Osteocyte (in vitro differentiated cells): ENCODE measurements at places on chromosomes 2 and 18. TPM values are rescaled to one million over a fixed set of nuclear protein-coding genes. Genes with fewer than 3 reads are reported as not detected.

GRCh38 chr2:194587739-194588270 lies 1069.2 kb upstream of the SLC39A10 start:
- H3K27ac ChIP-seq, result no peak overlapping the region
- no peaks in the 10 kb centered on the region for H3K4me1 ChIP-seq
- no peak for DNase-seq
- H3K36me3 ChIP-seq, result no peaks in the 10 kb centered on the region

- DNase-seq, result peak; percentile 25
- no peak overlapping the region for H3K27ac ChIP-seq
- H3K27me3 ChIP-seq, result peaks cover 9% of the 10 kb centered on the region
- no peaks in the 10 kb centered on the region for H3K4me1 ChIP-seq
- no peak overlapping the region for H3K4me3 ChIP-seq
Observed at GRCh38 chr18:7303316-7304060, 72.6 kb downstream of the LRRC30 start.

Gene CDCA7
- total RNA-seq, result 5.1 and 7.1 TPM in 2 replicates

DNA sequence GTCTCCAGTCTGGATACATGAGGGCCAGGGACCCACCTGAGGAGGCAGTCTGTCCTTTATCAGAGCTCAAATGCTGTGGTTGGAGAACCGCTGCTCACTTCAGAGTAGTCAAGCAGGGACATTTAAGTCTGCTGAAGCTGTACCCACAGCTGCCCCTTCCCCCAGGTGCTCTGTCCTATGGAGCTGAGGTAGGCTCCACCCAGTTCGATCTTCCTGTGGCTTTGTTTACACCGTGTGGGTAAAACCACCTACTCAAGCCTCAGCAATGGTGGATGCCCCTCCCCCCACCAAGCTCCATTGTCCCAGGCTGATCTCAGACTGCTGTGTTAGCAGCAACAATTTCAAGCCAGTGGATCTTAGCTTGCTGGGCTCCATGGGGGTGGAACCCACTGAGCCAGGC lies 731.4 kb upstream of the HS6ST1 start:
- no peaks in the 10 kb centered on the region for H3K27me3 ChIP-seq
- no peaks in the 10 kb centered on the region for H3K36me3 ChIP-seq
- H3K4me3 ChIP-seq, result no peak overlapping the region
- no peaks in the 10 kb centered on the region for H3K4me1 ChIP-seq

Gene NEB
- 0.40 and 1.3 TPM in 2 replicates for total RNA-seq

- H3K27ac ChIP-seq, result no peak overlapping the region
- no peak for DNase-seq
- no peaks in the 10 kb centered on the region for H3K36me3 ChIP-seq
- no peaks in the 10 kb centered on the region for H3K27me3 ChIP-seq
- H3K4me1 ChIP-seq, result peaks cover 11% of the 10 kb centered on the region
Observed at GRCh38 chr2:149556452-149556851, 31.1 kb downstream of the MMADHC start.

DNA sequence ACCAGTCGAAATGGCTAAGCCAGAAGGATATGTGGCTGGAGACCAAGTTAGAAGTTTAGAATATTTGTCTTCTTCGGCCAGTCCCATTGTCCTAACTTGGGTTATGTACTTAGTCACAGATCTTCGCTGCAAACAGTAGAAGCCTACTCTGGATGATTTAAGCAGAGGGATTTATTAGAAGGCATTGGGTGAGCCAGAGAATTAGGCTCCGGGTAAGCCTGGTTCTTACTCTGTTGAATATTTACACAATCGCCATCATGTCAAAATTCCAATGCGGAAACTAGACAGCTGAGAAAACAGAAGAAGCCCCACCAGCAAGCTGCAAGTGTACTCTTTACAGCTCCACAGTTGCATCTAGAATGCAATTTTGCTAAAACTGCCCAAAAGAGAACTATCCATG lies 276.6 kb downstream of the CMPK2 start:
- no peaks in the 10 kb centered on the region for H3K4me1 ChIP-seq
- no peak for DNase-seq
- H3K27me3 ChIP-seq, result no peaks in the 10 kb centered on the region
- H3K36me3 ChIP-seq, result no peaks in the 10 kb centered on the region
- no peak overlapping the region for H3K27ac ChIP-seq
- H3K4me3 ChIP-seq, result no peak overlapping the region

- peaks cover 47% of the 10 kb centered on the region for H3K4me1 ChIP-seq
- DNase-seq, result peak; percentile 88
- no peaks in the 10 kb centered on the region for H3K36me3 ChIP-seq
- no peaks in the 10 kb centered on the region for H3K27me3 ChIP-seq
- H3K4me3 ChIP-seq, result peak overlapping the region; percentile 79
- H3K27ac ChIP-seq, result peak overlapping the region; percentile 20
Observed at GRCh38 chr2:218010140-218010983, 7.6 kb upstream of the TNS1 start.

DNA sequence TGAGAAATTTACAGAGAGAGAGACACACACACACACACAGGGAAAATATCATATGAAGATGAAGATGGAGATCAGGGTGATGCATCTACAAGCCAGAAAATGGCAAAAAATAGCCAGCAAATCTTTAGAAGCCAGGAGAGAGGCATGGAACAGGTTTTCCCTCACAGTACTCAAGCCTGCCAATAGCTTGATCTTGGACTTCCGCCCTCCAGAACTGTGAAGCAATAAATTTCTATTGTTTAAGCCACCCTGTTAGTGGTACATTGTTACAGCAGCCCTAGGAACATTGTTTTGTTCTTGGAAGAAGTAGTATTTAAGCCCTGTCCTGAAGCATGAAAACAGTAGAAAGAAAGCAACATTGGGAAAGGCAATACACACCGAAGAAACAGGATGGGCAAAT lies 292.0 kb upstream of the LRP1B start:
- no peak overlapping the region for H3K4me3 ChIP-seq
- H3K4me1 ChIP-seq, result peaks cover 14% of the 10 kb centered on the region
- H3K36me3 ChIP-seq, result no peaks in the 10 kb centered on the region
- no peaks in the 10 kb centered on the region for H3K27me3 ChIP-seq
- no peak overlapping the region for H3K27ac ChIP-seq
- no peak for DNase-seq

DNA sequence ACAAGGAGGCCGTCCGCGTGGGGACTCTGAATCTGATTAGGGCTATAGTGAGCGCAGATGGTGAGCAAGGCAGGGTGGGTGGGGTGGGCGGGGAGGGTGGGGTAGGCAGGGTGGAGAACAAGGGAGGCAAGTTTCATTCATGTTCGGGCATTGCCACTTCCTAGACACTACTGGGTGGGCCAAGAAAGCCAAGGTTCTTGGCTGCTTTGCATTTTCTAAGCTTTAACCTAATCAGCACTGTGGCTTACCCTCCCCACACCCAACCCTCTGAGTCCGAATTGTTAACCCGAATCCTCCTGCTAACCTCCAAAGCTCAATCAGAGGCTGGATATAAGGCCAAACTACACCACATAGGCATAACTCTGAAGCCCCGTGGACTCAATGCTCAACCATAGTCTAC lies 18.1 kb downstream of the MROH2A start:
- no peak overlapping the region for H3K27ac ChIP-seq
- H3K4me1 ChIP-seq, result no peaks in the 10 kb centered on the region
- DNase-seq, result no peak
- H3K4me3 ChIP-seq, result no peak overlapping the region
- peaks cover 3% of the 10 kb centered on the region for H3K27me3 ChIP-seq
- H3K36me3 ChIP-seq, result no peaks in the 10 kb centered on the region

GRCh38 chr18:26196605-26197004 lies 29.6 kb upstream of the TAF4B start:
- no peak overlapping the region for H3K27ac ChIP-seq
- no peak for DNase-seq
- H3K36me3 ChIP-seq, result no peaks in the 10 kb centered on the region
- no peak overlapping the region for H3K4me3 ChIP-seq
- H3K4me1 ChIP-seq, result no peaks in the 10 kb centered on the region

- no peak overlapping the region for H3K4me3 ChIP-seq
- peaks cover 34% of the 10 kb centered on the region for H3K4me1 ChIP-seq
- H3K27me3 ChIP-seq, result no peaks in the 10 kb centered on the region
- H3K36me3 ChIP-seq, result peaks cover 9% of the 10 kb centered on the region
- no peak for DNase-seq
Observed at GRCh38 chr2:152557273-152557888, 159.9 kb downstream of the PRPF40A start.

DNA sequence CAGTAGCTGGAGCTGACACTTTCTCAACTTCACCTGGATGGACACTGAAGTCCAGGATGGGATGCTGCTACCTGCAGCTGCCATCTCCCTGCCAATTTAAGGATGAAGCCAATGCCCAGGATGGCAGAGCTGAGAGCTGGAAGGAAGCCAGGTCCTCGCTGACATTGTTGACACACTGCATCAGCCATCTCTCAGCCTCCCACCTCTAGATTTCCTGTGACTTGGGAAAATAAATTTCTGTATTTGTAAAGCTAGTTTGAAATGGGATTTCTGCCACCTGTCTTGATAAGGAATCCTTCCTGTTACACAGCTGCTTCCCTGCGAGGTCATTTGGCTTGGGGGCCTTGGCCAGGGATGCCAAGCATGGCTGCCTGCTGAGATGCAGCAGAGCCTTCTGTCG lies 43.5 kb downstream of the KCTD1 start:
- no peak for DNase-seq
- peaks cover 27% of the 10 kb centered on the region for H3K4me1 ChIP-seq
- no peak overlapping the region for H3K4me3 ChIP-seq
- H3K27ac ChIP-seq, result no peak overlapping the region

DNA sequence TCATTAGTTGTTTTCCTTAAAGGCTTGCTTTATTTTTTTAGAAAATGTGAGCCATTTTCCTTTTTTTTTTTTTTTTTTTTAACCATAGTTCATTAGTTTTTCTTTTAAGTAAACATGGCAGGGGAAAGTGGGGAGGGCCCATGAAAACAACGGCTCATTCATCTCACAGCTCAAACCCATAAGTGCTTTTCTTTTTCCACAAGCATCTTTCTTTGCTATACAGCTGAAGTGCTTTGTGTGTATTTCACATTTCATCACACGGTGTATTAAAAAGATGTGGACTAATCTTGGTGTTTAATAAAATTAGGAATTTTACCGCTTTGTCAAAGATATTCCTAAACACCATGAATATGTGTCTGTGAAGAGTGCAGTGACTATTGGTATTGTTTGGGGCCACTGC lies 41.6 kb downstream of the RHBDD1 start:
- H3K27ac ChIP-seq, result no peak overlapping the region
- peaks cover 29% of the 10 kb centered on the region for H3K36me3 ChIP-seq
- peaks cover 6% of the 10 kb centered on the region for H3K4me1 ChIP-seq
- DNase-seq, result no peak
- H3K27me3 ChIP-seq, result no peaks in the 10 kb centered on the region

Gene ZEB2
- total RNA-seq, result 126 and 139 TPM in 2 replicates

GRCh38 chr2:233996000-233996399 lies 54.5 kb upstream of the SPP2 start:
- H3K4me3 ChIP-seq, result no peak overlapping the region
- no peak for DNase-seq
- peaks cover 11% of the 10 kb centered on the region for H3K27me3 ChIP-seq

DNA sequence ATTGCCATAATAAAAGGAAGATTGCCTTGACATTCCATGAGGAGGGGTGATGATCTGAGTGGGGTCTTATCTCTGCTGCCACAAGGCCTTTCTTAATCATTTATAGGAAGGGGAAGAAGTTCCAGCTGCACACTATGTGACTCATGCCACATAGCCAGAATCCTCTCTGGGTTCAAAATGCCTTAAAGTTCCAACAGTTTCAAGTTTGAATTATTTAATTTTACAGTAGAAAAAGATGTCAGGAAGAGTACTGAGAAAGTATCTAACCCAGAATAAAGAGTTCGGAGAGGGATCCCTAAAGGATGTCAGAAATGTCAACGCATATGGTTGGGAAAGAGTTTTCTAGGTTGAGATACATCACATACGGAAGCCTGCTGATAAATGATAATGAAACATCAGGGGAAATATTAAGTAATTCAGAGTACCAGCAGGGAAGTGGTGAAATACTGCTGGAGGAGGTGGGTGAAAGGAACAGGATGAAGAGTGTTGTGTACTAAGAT lies 999.9 kb downstream of the TSN start:
- no peaks in the 10 kb centered on the region for H3K4me1 ChIP-seq
- DNase-seq, result no peak
- no peaks in the 10 kb centered on the region for H3K27me3 ChIP-seq
- H3K4me3 ChIP-seq, result no peak overlapping the region
- H3K36me3 ChIP-seq, result no peaks in the 10 kb centered on the region
